ENCODE measurements at places on chromosomes 7 and 10.

GRCh38 chr7:16755397-16755796, 1.8 kb downstream of the TSPAN13 start:
- no peak for DNase-seq

- no peak for DNase-seq
Measured at GRCh38 chr10:87557409-87557808, 52.7 kb downstream of the MINPP1 start.

GRCh38 chr10:100576282-100576635, 40.5 kb downstream of the HIF1AN start:
- DNase-seq, result no peak

- DNase-seq, result no peak
Measured at GRCh38 chr10:100942229-100942628, 27.1 kb upstream of the SEMA4G start.

DNA sequence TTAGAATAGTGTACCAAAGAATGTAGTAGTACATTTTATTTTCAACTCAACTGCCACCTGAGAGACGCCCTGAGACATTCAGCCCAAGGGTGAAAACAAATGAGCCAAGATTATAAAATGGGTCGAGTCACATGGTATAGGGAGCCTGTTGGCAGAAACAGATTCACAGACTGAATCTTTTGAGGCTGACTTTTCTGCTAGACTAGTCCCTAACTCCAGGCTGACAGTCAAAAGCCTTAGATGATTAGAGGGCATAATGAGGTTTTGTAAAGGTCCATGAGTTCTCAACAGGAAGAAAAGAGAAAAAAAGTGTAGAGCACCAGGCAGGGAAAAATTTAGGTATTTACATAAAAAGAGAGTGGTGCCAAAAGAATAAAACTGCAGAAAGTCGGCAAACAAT, 128.0 kb downstream of the NXPH1 start:
- no peak for DNase-seq
